ENCODE measurements at places on chromosomes 1 and 21. TPM values are rescaled to one million over a fixed set of nuclear protein-coding genes. Genes with fewer than 3 reads are reported as not detected.

Gene KMO
- total RNA-seq: 25.4 TPM

Gene CRNN
- total RNA-seq: not detected

Gene LUZP1
- total RNA-seq: 6.8 TPM

Gene KHDC4
- 14.1 TPM for total RNA-seq

Gene MANEAL
- total RNA-seq: 6.1 TPM

Gene ADAM30
- not detected for total RNA-seq

Gene POTED
- total RNA-seq: not detected

Gene NCMAP
- total RNA-seq: 0.81 TPM

DNA sequence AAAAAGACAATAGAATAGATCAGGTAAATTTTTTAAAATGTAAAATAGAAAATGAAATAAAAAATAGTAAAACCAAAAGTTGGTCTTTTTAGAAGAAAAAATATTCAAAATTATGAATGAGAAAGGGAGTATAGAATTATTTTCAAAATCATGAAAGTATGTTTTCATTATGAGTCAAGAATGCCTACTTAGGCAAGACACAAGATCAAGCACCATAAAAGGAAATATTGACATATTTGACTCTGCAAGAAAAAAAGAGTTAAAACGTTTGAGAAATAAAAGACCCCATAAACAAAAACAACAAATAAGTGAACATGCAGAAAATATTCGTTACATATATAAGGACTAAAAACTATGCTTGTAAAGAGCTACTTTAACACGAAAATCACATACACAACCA lies 4.8 kb upstream of the COX20 start:
- no peak for DNase-seq

DNA sequence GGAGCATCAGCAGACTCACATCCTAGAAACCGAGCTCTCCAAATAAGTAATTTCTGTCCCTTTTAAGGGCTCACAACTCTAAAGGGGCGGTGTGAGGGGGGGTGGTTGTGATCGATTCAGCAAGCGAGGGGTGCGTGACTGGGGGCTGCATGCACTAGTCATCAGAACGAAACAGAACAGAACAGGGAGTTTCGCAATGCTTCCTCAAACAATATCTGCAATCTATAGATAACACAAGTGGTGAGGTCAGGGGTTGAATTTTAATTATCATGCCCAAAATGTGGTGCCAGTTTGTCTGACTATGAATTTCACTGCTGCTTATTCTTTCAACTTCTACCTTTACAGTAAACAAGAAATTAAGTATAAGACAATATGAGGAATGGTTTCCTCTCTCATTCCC lies 1003.0 kb upstream of the NCAM2 start:
- DNase-seq: no peak

DNA sequence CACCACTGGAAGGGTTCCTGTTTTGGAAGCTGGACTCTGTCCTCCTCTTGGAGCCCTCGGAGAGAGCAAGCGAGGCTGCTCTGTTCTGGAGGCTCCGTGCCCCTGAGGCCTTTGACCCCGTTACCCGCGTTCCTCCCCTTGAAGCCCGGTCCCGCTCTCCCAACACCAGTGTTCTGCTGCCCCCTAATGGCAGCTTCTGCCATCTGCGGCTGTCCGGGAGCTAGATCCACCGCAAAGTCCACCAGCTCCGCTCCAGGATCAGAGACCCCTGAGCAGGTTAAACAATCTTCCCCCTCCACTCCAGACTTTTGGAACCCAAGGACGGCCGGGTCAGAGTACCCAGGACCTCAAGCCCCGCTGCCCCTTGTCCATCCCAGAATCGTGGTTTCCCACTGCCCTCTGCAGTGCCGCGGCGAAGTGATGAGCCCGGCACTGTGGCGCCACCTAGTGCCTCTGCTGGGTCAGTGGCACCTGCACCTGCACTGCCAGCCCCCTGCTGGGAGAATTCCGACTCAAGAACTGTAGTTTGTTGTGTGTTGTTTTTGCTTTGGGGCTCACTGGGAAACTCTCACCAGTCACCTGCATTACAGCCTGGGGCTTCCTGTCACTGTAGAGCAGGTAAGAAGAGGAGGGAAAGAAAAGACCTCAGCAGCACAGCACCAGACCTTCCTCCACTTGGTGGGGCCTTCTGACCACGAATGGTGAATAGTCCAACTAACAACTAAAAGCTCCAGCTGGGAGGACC lies 63.5 kb upstream of the NFASC start:
- peak; percentile 89 for DNase-seq

DNA sequence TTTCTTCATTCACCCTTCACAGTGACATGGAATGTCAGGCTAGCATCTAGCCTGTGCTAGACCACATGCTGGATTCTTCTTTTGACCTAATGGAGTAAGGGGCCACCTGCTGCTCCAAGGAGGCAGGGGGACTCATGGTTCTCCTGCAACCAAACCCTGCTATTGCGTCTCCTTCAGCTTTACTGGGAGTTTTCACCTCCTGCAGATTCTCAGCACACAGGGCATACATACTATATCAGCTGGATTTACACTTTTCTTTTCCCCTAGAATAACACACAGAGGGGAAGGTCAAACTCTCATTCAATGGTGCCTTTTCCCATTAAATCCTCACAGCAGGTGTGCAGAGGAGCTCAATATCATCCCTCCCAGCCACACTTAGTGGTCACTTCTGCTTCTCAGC lies 16.6 kb upstream of the AK5 start:
- DNase-seq: no peak

DNA sequence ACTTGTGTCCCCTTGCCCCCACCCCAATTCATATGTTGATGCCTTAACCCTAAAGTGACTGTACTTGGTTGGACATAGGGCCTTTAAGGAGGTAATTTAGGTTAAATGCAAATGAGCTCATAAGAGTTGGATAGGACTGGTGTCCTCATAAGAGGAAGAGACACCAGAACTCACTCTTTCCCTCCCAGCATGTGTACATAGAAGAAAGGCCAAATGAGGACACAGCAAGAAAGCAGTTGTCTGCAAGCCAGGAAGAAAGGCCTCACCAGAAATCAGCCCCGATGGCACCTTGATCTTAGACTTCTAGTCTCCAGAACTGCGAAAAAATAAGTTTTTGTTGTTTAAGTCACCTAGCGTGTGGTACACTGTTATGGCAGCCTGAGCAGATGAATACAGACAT lies 45.5 kb downstream of the RAB3GAP2 start:
- DNase-seq: no peak

DNA sequence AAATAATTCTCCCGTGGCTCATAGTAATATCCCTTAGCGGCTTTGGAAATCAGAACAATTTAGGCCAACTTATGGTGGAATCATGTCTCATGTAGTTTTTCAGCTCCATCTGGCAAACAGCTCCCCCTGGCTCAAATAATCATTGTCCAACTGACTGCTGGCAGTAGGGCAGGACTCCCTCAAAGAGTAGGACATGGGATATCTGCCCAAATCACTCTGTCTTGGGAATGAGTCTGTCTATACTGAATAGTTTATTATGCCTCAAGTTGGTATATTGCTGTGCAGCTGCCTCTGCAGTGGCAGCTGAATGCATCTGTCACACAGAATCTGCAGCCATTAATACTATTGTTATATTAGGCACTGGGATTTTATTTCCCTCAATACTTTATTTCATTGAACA lies 255.7 kb downstream of the COL11A1 start:
- no peak for DNase-seq

GRCh38 chr21:38922474-38923235 lies 116.9 kb downstream of the ETS2 start:
- no peak for DNase-seq

DNA sequence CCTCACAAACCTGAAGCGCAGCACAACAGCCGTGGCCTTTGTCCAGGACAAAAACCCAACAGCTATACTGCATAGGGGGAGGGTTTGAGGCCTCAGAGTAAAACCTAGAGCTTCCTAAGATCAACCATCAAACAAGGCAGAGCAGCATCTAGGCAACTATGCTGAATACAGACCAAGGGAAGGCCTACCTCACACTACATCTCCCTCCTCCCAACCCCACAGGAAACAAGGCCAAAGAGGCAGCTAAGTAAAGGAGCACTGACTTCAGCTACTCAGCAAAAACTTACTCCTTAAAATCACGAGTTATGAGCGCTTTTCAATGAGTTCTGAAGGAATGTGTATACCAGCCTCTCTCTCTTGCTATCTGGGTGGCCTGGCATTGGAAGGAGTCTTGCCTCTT lies 12.4 kb downstream of the XKR8 start:
- DNase-seq: no peak

DNA sequence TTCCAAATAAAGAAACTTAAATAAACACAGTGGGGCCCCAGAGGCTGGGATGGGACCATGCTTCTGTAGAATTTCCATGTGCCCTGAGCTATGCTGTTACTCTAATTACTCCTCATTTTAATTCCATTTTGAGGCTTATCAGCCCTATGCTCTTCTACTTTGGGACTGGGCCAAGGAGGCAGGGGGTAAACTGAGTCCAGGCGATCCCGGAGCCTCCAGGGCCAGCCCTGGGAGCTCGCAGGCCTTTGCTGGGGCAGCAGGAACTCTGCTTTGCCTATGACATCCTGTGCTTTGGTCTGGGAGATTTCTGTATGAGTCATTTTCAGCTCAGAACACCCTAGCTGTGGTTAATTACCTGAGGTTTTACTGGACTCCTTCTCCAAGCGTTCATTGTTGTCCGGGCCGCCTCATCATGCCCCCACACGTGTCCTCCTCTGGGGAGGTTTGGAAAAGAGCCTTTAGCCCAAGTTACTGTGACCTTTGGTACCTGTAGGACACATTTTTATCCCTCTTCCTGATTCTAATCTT lies 95.7 kb downstream of the RHOU start:
- DNase-seq: no peak

DNA sequence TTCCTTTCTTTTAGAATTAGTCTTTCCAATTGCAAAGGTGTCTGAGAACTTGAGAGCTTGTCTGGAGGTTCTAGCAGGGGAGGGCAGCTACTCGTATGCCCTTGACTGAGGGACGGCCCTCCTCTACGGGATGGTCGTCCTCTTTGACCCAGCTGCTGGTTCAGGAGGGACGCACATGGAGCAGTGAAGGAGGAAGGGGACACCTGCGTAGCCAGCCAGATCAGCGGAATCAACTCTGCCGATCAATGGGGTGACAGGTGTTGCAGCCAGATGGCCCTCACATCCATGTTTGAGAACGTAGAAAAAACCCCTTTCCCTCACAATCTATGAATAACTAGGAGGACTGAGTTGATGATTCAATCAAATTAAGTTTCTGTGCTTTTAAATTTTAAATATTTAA lies 15.7 kb upstream of the A3GALT2 start:
- DNase-seq: no peak

GRCh38 chr1:115341948-115342347 lies 3.9 kb upstream of the NGF start:
- no peak for DNase-seq

GRCh38 chr1:239321877-239322276 lies 64.5 kb upstream of the CHRM3 start:
- DNase-seq: no peak
